ENCODE measurements at places on chromosomes 5 and 9.

GRCh38 chr5:105428451-105429380 lies 1866.1 kb upstream of the NUDT12 start:
- DNase-seq, result no peak

GRCh38 chr5:167945542-167946384 lies 345.7 kb upstream of the WWC1 start:
- no peak for DNase-seq

- DNase-seq, result no peak
Measured at GRCh38 chr5:151055336-151055735, 25.5 kb downstream of the TNIP1 start.

DNA sequence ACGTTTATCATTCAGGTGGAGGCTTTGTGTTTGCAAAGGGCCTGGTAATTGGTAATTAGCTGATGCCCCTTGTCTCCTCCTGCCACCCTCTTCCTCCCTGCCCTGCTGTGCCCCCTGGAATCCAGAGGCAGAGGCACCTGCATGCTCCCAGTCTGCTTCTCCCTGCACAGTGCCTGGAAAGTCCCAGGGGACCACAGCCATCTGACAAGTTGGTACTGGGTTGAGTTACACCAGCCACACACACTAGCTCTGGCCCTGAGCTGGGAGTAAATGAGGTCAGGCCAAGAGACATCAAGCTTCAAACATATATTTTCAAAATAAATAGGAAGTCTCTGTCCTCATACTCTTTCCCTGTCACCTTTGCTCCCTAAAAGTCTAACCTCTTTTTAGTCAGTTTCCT lies 56.3 kb downstream of the INSYN2B start:
- no peak for DNase-seq

All from nucleus accumbens (tissue), 56 donors.